EH (cell line): ENCODE measurements at places on chromosomes 3 and 15.

- no peak for DNase-seq
Measured at GRCh38 chr3:134447351-134447750, 38.4 kb downstream of the ANAPC13 start.

DNA sequence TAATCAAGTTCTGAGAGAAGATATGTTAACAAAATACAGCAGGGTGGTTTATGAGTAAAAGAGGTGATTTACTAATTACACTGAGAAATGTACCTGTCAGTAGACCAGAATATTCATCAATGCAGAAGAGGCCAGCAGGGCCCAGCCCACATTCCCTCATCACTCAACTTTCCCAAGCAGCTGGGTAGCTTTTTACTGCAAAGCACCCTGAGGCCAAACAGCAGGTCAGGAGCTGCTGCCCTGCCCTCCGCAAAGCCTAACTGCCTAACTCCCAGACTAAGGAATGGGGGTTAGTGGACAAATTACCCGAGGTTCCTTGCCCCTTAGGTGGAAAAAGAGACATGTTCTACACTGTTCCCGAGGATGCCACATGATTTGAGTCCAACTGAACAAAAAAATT, 108.2 kb downstream of the TBL1XR1 start:
- no peak for DNase-seq

DNA sequence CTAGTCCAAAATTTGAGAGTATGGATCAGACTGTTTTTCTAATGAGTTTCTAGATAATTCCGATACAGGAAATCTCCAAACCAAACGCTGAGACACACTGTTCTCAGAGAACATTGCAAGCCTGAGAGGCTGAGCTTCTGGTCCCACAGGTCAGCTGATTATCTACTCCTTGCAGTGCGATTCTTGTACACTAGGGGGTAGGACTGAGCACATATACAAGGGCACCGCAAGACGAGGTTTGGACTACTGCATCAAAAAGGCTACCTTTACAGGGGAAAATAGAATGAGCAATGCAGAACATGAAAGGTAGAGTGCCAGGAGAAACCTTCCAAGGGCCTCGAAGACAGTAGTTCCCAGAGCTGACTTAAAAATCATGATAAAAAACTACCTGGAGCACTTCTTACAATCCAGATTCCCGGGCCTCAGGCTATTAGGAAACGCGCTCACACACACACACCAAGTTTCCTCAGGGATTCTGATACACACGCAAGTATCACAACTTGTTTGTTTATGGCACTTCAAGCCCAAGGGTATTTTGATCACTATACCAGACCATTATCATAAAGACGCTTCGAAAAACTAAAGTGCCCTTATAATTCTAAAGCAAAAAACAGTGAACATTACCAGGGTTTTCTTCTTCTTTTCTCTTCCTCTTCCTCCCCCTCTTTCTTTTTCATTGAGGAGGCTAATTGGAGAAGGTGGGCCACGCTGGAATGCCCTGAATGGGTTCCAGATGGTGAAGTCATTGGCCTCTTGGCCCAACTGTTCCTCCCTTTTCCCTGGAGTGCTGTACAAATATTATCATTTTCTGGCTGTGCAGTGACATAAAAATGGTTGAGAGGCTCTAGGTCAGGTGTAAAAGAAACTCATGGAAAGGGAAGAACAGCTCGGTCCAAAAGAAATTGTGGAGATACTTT, 61.8 kb downstream of the SLC12A8 start:
- DNase-seq = peak; percentile 44

DNA sequence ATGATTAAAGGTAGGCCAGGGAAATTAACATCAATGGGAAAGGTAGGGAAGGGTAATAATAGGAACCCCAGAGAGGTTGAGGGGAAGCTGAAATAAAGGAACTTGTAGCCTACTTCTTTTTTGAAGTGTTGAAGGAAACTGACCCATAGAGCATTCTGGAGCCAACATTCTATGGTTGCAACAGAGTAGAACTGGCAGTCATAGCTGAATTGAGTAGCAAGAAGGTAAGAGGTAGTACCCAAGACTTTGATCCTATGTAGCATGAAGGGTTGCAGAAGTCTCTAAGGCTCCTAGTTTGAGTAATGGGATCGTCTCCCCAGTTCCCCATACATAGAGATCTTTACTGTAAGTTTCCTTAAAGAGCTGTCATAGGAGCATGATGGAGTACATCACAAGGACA, 7.4 kb upstream of the ZNF774 start:
- no peak for DNase-seq

GRCh38 chr3:107679921-107680320, 157.2 kb downstream of the BBX start:
- no peak for DNase-seq

DNA sequence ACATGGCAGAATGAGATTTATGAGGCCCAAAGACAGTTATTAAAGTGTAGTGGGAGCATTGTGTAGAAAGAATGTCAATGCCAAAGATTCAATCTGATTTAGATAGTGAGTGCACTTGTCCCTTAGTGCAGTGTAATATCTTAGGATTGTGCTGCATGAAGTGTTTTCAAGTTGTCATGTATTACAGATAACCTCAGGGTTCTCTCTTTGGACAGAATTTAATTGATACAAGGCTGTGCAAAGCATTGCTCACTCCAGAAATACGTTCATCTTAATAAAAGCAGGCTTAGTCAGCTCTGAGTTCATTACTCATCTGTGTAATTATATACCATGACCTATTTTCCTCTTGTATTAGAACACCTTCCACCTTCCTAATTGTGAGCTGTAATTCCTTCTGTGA, 16.0 kb upstream of the GPR171 start:
- peak; percentile 87 for DNase-seq

DNA sequence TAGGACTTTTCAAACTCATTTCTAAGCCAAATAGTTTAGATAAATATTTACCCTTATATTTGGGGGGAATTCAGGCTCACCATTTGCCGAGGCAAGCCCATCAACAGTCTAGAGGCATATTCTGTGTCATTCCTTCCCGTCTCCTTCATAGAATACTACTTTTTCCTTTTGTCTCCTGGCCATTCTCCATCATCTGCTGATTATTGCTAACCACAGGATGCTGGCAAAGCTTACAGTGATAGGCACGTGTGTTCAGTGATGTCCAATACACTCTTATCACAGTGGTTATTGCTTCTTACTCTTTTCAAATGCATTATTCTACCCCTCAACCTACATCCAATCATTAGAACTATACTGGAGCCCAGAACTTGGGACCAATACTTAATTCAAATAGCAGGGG, 130.6 kb upstream of the ZBED2 start:
- DNase-seq = no peak

DNA sequence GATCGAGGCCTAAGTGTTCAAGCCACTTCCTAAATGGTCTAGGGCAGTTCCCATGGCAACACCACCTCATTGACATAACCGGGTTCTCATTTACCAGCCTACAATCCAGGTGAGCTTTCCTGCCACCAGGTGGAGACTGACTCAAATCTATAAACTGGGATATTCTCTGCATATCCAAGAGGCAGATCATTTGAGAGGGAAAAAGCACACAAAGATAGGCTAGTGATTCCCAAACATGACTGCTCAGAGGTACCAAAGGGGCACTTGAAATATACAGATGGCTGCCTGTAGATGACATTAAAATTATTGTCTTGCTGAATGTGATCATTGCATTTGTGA, 141.3 kb upstream of the PROK2 start:
- no peak for DNase-seq

DNA sequence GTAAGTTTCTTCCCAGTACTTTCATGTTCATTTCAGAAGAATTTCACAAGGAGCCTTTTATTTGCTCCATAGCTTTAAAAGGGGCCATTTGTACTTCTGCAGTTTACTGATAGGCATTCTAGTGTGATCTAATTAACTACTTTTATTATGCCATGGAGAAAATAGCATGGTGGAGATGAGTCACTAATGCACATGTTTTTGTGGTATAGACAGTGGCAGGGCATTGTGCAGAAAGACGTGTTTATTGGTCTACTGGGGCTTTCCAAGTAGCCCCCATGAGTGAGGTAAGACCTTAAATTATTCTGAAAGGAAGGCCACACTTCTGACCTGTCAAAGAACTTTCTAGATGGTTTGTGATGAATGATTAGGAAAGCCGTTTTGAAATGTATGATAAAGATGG, 810.0 kb upstream of the NR2F2 start:
- peak; percentile 46 for DNase-seq

GRCh38 chr3:57354768-57355167, 62.3 kb upstream of the ASB14 start:
- no peak for DNase-seq

DNA sequence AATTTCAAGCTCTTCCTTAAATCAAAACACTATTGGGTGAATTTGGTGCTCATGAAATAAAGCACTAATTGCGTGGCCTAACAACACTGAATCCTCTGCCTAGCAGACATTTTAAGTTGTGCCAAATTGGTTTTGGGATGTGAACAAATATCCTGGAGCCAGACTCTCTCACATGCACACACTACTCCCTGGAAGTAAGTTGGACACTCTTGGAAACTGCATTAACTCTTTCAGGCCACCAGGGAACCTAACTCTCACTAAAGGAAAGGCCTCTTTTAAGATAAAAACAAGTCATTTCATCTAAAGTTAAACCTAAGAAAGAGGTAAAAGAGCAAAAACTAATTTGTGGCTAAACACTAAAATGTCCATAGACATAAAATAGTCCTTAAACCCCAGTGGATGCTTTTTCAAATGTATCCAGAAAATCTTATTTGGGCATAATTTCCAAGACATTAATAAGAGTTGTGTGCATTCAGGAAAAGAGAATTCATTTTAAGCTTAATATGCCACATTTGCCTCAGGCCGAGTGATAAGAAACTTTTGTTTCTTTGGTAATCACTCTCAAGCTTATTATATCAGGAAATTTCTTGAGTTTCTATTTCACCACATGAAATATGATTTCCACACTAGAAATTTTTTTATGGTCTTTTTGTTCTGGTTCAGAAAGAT, 61.8 kb downstream of the ZBTB20 start:
- DNase-seq = peak; percentile 8

DNA sequence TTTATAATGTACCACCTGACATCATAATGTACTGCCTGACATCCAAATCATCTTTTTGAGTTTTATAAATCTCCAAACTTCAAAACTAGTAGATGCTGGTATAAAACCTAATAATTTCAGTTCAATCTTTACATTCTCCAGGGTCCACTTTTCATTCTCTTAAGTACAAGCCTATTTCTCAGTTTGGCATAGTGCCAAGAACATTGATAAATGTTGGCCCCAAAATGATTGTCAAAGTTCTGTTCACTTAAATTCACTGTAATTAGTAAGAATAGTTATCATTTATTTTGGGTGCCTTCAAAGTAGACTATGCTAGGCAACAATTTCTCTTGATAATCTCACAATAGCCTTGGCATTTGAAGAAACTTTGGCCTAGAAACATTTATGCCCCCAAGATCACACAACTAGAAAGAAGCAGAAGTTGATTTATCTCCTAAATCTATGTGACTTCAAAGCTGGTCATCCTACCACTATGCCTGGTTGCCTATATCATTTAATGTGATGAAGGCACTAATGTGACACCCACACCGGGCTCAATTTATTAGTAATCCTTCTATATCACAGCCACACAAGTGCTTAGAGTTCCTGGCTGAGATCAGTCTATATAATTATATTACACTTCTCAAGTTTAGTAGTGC, 101.7 kb downstream of the ZNF609 start:
- DNase-seq = no peak

GRCh38 chr3:194440756-194441155, 41.7 kb upstream of the GP5 start:
- DNase-seq = no peak

GRCh38 chr15:58311556-58311955, 120.2 kb upstream of the LIPC start:
- DNase-seq = no peak

DNA sequence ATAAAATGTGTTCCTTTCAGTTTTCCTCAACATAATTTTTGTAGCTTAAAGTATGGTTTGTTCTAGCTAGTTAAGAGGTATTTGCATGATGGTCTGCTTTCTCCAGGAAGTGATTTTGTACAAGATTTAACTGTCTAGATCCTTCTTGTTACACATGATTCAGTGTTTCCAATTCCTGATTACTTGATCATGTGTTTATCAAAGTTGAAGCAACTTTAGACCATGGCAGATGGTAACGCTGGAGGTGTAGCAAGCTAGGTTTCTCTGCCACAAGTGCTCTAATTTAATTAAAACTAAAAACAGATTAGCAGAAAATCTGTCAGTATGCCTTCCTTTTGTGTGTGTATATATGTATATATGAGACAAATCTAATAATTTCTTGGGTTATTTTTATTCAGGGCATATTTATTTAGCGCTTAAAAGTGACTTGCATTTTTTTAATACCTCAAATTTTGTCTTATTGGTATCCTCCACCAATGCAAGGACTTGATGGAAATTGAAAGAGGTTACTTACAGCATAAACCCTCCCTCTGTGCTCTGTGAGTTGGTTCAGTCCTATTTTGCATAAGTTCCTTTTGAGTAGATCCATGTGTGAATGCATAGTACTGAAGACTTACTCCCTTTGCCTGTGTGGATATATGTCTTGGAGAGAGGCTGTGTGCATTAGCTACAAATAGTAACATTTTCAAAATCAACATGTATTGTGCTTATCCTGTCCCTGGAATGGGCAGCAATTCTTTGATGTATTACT, 157.3 kb upstream of the CGNL1 start:
- DNase-seq = peak; percentile 88

DNA sequence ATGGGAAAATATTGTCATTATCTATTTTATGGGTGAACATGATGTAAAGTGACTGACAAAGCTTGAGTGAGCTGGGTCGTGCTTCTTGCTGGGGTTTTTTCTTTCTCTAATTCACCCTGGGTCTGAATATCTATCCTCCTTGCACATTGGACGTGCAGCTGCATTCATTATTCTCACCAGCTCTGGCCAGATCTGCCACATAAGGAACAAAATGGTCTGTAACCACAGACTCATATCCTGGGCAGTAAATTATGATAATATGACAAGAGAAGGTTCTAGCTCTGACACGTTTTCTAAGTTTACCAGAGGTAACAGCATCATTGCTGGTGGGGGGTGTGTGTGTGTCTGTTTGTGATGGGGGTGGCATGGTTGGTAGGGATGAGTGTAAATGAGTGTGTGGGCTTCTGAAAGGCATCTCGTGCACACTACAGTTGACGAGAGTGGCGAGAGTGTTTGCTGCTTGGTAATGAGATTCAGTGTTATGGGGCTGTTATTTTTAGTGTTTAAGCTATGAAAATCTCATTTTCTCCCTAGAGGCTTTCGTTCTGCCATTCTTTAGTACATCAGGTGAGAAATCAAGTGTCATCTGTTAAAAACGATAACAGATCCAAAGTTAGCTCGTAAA, 418.4 kb downstream of the PDCD6IP start:
- DNase-seq = no peak

DNA sequence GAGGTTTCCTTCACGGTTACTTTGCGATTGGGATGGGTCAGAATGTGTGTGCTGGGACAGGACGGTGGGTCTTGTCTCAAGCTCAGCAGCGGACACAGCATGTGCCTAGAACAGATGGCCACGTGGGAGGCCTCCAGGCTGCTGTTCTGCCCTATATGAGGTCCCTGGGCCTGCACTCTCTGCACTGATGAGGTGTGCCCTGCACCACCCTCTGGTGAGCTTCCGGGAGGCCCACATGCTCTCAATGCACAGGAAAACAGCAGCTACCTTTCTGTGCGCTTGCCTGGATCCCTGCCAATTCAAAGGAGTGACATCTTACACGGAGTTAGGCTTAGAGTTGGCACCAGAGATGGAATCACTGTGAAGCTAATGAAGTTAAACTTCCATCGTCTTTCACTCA, 59.8 kb downstream of the BOC start:
- DNase-seq = no peak

- no peak for DNase-seq
Measured at GRCh38 chr15:65518633-65519285, 1.3 kb upstream of the DPP8 start.

GRCh38 chr3:32443478-32443877, 51.8 kb downstream of the CMTM7 start:
- DNase-seq = peak; percentile 87

GRCh38 chr15:68332266-68332665, 54.7 kb downstream of the FEM1B start:
- DNase-seq = no peak
